Activated naive CD8-positive, alpha-beta T cell treated with anti-CD3 and anti-CD28 coated beads for 36 hours (primary cell): ENCODE measurements at places on chromosomes 7 and 10. TPM values are rescaled to one million over a fixed set of nuclear protein-coding genes. Genes with fewer than 3 reads are reported as not detected.

DNA sequence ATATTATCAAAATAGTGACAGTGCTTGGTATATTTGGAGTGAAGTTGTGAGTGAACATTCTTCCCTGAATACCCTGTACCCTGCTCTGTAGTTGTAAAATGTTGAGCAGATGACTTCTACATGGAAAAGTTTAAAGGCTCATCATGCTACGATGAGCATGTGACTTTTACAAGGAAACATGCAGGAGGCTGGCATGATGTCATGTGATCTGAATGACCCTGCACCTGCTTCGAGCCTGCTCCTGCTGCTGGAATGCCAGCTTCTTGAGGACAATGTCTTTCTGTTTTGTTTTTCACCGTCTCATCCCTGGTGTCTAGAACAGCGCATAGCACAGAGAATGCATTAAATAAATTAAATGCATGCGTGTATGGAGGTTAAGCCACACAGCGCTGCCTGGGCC is 5.4 kb upstream of the INPP5A start:
- no peak overlapping the region for H3K27ac ChIP-seq
- no peak overlapping the region for H3K4me3 ChIP-seq
- H3K27me3 ChIP-seq: peaks cover 14% of the 10 kb centered on the region

DNA sequence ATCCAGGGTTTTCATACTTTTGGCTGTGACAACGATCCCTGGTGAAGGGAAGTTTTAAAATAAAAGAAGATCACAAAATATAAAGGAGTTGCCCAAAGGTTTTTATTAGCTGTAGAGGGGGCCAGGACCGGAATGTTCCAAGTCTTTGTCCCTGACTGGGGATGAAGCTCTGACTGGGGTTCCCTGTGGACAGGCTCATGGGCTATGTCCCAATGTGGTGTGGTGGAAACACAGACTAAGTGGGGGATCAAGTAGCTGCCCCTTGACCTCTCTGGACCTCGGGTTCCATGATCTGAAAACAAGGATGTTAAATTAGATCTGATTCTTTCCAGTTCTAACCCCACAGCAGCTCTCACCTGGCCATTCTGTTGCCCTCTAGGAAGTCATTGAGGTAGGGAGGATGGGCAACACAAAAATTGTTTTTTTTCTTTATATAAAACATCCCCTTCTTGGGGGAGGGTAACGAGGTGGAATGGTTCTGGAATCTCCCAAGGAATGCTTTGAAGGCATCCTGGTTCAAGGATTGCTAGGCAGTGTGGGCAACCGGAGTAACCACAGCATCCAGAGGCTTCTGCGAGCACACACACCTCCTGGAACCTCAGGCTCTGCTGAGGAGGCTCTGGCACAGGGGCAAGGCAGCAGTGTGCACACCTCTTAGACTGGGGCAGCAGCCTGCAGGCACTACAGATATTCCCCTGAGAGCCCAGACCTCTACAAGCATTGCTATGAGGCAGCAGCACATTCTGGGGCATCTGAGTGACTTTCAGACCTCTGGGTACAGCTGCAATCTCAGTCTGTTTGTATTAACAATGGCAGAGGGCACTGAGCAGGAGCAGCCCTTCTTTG is 21.4 kb upstream of the CRYGN start:
- H3K4me3 ChIP-seq: no peak overlapping the region
- DNase-seq: no peak
- H3K4me1 ChIP-seq: peaks cover 2% of the 10 kb centered on the region
- H3K27ac ChIP-seq: no peak overlapping the region

The ACTL6B gene
- total RNA-seq: not detected

DNA sequence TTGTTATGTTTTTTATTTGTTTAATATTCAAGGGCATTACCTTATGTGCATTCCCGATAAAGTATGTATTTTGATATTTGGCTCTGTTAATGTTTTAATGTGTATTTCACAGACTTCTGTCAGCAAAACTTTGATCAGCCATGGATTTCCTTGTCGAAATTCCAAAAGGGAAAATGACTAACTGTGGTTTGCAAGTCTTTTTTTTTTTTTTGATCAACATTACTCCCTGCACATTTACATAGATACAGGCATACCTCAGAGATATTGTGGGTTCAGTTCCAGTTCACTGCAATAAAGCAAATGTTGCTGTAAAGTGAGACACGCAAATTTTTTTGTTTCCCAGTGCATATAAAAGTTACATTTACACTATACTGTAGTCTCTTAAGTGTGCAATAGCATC is 351.9 kb downstream of the CXCL12 start:
- H3K4me3 ChIP-seq: no peak overlapping the region
- H3K4me1 ChIP-seq: no peaks in the 10 kb centered on the region
- peaks cover 3% of the 10 kb centered on the region for H3K27me3 ChIP-seq
- no peaks in the 10 kb centered on the region for H3K36me3 ChIP-seq

The KLF14 gene
- not detected for total RNA-seq

DNA sequence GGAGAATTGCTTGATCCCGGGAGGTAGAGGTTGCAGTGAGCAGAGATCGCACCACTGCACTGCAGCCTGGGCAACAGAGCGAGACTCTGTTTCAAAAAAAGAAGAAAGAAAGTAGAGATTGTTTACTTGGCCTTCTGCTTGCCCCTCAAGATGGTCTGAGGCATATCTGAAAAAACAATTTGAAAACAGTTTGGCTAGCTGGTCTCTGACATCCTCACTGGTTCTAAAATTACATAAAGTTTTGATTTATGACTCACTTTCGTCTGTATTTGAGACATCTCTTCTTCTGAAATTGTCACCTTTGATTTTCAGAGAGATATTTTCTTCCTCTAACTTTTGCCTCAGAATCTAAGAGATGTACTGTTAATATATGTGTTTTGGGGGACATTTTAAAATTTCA is 49.6 kb upstream of the HELLS start:
- H3K36me3 ChIP-seq: no peaks in the 10 kb centered on the region
- no peak overlapping the region for H3K4me3 ChIP-seq
- peaks cover 4% of the 10 kb centered on the region for H3K4me1 ChIP-seq
- DNase-seq: no peak
- peaks cover 8% of the 10 kb centered on the region for H3K27me3 ChIP-seq

GRCh38 chr10:126147866-126148587 is 240.2 kb downstream of the ADAM12 start:
- H3K36me3 ChIP-seq: no peaks in the 10 kb centered on the region
- no peaks in the 10 kb centered on the region for H3K27me3 ChIP-seq
- no peak overlapping the region for H3K4me3 ChIP-seq

The LRMDA gene
- not detected for total RNA-seq

GRCh38 chr7:21542891-21543527 is at the start of gene DNAH11:
TSS of gene DNAH11 (plus strand) at chr7:21543039. CDS start at chr7:21543246, 207 bp downstream.
- no peaks in the 10 kb centered on the region for H3K36me3 ChIP-seq
- H3K4me1 ChIP-seq: peaks cover 10% of the 10 kb centered on the region

DNA sequence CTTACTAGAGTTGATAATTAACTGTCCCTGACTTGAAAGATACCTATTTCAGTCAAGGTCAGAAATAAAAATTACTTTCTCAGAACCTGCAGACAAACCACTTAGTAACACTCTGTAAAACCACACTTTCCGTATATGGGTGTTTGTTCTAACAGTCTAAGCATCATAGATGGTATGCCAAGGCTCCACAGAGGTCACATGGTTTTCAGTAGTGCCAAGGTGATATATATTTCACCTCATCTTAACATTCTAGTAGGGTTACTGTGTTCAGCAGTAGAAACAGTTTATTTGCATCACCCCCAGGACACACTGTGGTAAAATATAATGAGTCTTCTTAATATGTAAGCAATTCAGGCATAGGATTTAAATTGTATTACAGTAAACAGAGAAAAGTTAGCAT is 61.5 kb downstream of the KCND2 start:
- DNase-seq: no peak
- H3K4me1 ChIP-seq: no peaks in the 10 kb centered on the region
- no peak overlapping the region for H3K27ac ChIP-seq
- no peaks in the 10 kb centered on the region for H3K36me3 ChIP-seq
- H3K4me3 ChIP-seq: no peak overlapping the region

The MOGAT3 gene
- not detected for total RNA-seq

GRCh38 chr10:69847883-69848282 is 46.2 kb downstream of the COL13A1 start:
- no peaks in the 10 kb centered on the region for H3K36me3 ChIP-seq
- H3K4me1 ChIP-seq: no peaks in the 10 kb centered on the region
- peaks cover 26% of the 10 kb centered on the region for H3K27me3 ChIP-seq
- DNase-seq: no peak
